Pons (tissue), 1 donor: ENCODE measurements at places on chromosomes 6 and 20.
A peak's percentile ranks its signal among the peaks of the same experiment; 100 is the strongest.

GRCh38 chr6:156427345-156427744, 349.8 kb upstream of the ARID1B start:
- peak; percentile 11 for DNase-seq

GRCh38 chr20:39152126-39152525, 190.0 kb downstream of the DHX35 start:
- no peak for DNase-seq

DNA sequence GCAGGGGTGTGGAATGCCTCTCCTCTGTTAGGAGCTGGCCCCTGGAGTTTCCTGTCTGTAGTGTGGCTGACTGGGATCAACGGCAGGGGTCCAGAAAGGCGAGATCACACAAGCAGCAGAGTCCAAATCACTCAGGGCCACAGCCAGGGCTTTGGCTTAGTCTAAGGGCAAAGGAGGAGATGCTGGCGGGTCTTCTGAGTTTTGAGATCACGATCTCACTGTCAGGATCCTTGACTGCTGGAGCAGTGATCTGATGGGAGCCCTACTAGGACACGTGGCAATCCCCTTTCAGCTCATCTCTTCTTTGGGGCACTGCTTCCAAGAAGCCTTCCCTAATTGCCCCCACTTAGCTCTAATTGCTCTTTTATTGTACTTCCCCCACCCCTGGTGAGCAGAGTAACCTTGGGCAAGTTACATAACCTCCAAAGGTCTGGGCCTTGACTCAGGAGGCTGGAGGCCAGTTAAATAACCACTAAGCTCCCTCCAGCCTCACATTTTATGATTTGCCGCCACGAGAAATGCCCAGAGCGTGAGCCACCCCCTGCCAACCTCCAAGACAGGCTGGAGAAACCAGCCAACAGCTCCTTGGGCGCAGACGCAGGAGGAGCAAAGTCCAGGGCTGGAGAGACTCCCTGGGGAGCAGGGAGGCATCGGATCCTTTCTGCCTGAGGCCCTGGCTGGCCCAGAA, 12.0 kb downstream of the KCNK5 start:
- DNase-seq = no peak

DNA sequence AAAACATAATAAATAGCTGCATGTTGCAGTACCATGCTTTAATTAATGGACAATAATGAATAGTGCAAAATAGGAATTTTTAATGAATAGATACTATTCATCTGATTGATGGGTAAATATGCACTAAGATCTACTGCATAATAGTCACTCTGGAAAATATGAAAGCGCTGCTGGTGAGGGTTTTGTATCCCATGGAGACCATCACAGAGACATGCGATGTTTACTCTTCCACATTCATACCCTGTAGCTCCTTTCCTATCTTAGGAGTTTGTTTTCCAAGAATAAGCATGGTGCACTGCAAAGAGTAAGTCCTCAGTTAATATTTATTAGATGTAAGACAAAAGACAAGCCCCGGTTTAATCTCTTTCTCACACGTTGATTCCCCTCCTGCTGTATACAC, 81.4 kb downstream of the NRSN1 start:
- DNase-seq = no peak

- DNase-seq = no peak
Observed at GRCh38 chr20:36112112-36112511, 42.4 kb upstream of the EPB41L1 start.

DNA sequence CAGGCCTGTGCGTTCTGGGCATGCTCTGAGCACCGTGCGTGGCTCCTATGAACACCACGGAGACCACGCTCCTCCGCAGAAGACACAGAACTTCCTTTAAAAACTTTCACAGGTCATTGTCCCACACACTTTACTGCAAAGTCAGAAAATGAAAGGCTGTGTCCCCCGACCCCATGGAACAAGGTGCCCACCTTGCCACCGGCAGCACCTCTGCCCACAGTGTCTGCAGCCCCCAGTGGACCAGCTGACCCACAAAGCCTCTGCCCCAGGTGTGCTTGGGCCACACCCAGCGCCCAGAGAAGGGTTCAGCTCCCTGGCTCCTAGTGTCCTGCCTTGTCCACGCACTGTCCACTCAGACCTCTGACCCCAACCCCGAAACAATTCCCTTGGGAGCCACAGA, 8.7 kb downstream of the TAF4 start:
- no peak for DNase-seq

DNA sequence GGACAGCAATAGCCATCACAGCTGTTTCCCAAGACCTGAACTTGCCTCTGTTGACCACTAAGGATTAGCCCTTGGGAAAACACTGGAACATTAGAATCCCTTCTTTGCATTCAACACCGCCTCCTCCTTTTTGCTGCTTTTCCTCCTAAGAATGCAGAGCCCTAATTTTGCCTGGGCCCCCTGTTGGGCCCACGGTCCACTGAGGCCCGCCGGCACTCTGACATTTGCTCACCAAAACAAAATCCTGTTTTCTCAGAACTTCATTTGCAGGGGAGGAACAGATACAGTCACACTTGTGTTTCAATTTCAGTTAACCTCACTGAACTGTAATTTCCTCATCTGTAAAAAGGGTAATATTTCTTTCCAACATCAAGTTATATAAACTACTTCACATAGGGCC, 116.0 kb upstream of the JARID2 start:
- no peak for DNase-seq

DNA sequence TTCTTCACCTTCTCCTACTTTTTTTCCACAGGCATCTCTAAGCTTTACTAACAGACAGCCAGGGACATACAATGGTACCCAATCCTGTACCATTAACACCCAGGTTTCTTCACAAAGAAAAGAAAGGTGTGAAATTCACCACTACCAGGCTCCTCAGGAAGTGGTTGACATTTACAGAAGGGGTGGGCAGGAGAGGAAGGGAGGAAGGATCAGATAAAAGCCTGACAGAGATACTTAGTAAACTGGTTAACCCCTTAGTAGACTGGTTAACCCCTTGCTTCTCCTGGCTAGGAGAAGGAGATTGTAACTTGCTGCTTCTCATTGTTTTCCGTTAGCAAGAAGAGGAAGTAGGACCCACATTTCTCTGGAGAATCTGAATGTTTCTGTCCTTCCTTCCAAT, 7.2 kb downstream of the SAMD3 start:
- DNase-seq = no peak

DNA sequence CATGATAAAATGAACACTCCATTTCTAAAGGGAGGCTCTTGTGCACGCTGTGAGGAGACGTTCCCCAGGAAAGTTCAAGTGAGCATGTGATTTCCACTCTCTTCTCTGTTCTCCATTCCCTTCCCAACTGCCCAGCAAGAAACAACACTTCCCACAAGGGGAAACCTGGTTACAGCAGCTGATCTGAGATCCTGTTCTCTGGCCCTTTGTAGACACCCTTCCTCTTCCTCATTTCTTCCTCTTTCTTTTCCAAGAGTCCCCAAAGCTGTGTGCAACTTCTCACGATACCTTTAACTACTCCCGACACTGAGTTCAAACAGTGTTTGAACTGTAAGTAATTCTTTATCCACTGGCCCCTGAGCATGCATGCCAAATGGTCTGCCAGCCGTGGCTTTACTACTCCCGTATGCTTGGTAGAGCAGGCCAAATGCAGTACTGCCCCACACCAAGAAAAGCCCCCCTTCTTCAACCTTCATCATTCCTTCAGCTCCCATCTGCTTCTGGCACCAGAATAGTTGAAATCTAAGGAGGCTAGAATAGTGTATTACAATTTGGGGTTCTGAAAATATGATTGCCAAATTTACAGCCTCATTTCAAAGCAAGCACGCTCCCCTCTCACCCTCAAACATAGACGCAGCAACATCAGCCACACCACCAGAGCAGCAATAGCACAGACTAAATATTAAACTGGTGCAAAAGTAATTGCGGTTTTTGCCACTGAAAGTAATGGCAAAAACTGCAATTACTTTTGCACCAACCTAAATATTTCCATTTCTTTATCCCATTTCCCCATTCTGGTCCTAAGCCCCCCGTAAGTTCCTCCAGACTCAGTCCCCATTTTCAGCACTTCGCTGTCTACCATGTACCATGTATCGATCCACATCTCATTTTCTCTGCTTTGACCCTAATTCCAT, 4.3 kb downstream of the HLA-DMB start:
- DNase-seq = peak; percentile 65

GRCh38 chr6:170345662-170346061, 39.1 kb downstream of the FAM120B start:
- no peak for DNase-seq

DNA sequence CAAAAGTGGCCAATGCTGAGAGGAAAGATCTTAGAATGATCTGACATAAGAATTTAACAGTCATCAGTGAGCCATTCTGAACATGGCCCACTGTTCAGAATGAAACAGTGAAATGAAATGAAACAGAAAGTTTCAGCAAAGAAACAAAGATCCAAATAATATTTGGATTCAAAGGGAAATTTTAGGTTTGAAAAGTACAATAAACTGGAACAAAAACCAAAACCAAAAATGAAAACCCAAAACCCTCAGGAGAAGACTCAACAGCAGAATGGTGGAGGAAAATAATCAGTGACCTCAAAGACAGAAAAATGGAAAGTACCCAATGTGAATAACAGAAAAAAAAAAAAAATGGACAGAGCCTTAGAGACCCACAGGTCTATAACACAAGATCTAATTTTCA, 66.1 kb upstream of the EMILIN3 start:
- no peak for DNase-seq

- DNase-seq = no peak
Observed at GRCh38 chr6:170030821-170031471, 259.9 kb downstream of the DLL1 start.

- no peak for DNase-seq
Observed at GRCh38 chr6:102474041-102474807, 1080.7 kb downstream of the GRIK2 start.

DNA sequence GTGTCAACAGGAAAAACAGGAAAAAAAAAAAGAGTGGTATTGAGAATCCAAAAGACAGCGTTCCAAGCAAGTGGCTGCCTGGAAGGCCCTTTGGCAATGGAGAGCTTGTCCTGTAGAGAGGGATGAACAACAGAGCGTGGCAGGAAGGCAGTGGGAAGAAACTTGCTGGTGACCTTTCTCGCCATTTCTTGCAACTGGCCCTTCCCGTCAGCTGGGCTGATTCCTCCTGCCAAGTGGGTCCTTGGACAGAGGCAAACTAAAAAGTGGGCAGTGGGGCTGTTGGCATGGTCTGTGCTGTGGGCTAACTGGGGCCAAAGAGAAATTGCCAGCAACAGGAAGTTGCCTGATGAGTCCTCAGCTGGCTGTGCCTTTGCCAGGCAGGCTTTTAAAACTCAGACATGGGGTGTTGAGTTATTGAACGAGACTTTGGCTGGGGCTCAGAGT, 43.9 kb upstream of the CLDN20 start:
- DNase-seq = peak; percentile 52

DNA sequence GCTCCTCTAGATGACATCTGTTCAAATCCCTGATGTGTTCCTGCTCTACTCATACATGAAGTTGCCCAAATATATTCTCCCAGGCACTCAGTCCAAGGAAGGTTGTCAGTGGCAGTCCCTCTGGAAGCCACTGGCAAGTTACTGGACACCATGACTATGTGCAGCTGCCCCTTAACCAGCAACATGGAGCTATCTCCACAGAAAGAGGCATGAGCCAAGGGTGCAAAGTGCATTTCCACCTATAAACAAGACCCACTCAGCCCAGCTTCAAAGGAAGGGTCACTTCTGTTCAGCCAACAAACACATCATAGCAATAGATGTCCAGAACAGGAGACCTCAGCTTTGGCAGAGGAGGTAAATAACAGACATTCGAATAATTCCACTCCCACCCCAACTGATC, 217.6 kb upstream of the PMEPA1 start:
- no peak for DNase-seq

DNA sequence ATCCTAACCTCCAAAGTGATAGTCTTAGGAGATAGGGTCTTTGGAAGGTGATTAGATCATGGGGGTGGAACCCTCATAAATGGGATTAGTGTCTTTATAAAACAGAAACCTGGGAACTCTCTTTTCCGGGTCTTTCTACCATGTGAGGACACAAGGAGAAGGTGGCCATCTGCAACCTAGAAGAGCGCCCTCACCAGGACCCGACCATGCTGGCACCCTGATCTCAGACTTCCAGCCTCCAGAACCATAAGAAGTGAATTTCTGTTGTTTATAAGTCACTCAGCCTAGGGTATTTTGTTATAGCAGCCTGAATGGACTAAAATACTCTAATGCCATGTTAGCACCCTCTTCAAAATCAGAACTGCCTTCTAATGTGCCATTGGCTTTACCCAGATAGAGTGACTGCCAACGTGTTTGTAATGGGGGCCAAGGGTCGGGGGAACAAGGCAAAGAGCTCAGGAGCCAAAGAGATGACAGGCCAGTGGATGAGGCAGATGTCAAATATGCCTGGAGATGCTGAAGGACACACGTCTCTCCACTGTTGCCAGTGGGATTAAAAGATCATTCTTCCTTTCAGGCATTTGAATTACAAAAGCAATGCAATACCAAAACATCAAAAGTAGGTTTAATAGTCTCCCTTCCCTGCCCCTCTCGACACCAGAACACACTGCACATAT, 21.0 kb downstream of the TUBB2B start:
- no peak for DNase-seq

DNA sequence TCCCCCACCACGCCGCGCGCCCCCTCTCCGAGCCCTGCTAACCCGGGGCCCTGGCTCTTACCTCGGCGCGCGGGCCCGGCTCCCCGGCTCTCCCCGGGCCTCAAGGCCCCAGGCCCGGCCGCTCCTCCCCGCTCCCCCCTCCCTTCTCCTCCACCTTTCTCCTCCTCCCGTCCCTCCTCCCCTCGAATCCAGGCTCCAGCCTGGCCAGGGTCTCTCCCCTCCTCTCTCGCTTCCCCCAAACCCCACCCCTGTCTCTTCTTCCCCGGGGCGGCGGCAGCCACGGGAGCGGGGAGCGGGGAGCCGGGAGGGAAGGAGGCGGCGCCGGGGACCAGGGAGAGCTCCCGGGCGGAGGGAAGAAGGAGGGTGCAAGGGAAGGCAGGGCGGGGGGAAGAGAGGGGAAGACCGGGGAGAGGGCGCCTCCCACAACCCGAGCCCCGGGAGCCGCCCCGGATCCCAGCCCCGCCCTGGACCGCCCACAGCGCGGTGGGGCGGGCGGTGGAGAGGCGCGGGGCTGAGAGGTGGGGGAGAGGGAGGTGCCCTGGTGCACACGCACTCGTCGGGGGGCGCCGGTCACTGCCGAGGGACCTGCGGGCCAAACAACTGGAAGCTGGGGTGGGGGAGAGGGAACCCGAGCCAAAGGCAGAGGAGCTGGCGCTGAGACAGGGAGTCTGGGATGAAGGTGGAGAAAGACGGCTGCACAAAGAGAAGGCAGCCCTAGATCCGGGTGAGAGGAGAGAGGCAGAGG, at the start of gene GABBR1:
Gene GABBR1, minus strand, starts transcription at position 395 of the 745 bp plus-strand sequence. CDS start 798 bp downstream, outside the sequence.
- DNase-seq = peak; percentile 65
